ENCODE measurements at places on chromosomes 5 and 9. TPM values are rescaled to one million over a fixed set of nuclear protein-coding genes. Genes with fewer than 3 reads are reported as not detected.

Gene OSMR
- 47.1 TPM for total RNA-seq

Gene NEUROG1
- not detected for total RNA-seq

Gene TAF1L
- under 0.01 TPM for total RNA-seq

Gene CDH9
- total RNA-seq: not detected

Gene CTNNAL1
- total RNA-seq: 242 TPM

Gene HRH2
- total RNA-seq: 0.10 TPM

Gene CBY3
- total RNA-seq: not detected

Gene GABRA6
- total RNA-seq: not detected

Gene ZNF782
- total RNA-seq: 5.0 TPM

Gene ARHGEF37
- 10.2 TPM for total RNA-seq

Gene BSPRY
- total RNA-seq: 22.4 TPM
